ENCODE measurements at places on chromosomes 5 and 9. TPM values are rescaled to one million over a fixed set of nuclear protein-coding genes. Genes with fewer than 3 reads are reported as not detected.

- no peaks in the 10 kb centered on the region for H3K27me3 ChIP-seq
- no peaks in the 10 kb centered on the region for H3K4me1 ChIP-seq
- no peak overlapping the region for H3K4me3 ChIP-seq
- H3K27ac ChIP-seq, result no peak overlapping the region
- H3K36me3 ChIP-seq, result no peaks in the 10 kb centered on the region
Observed at GRCh38 chr5:168125445-168126199, 165.8 kb upstream of the WWC1 start.

GRCh38 chr5:157449011-157449723, 10.8 kb upstream of the NIPAL4 start:
- no peak for DNase-seq
- H3K4me1 ChIP-seq, result peaks cover 11% of the 10 kb centered on the region
- H3K4me3 ChIP-seq, result no peak overlapping the region
- H3K36me3 ChIP-seq, result no peaks in the 10 kb centered on the region

GRCh38 chr5:116465411-116465810, 109.2 kb downstream of the SEMA6A start:
- no peaks in the 10 kb centered on the region for H3K4me1 ChIP-seq
- no peaks in the 10 kb centered on the region for H3K27me3 ChIP-seq
- DNase-seq, result no peak

Gene SYNPO
- 0.09 TPM for total RNA-seq

Gene LCN9
- not detected for total RNA-seq

Gene ENC1
- 69.9 TPM for total RNA-seq

DNA sequence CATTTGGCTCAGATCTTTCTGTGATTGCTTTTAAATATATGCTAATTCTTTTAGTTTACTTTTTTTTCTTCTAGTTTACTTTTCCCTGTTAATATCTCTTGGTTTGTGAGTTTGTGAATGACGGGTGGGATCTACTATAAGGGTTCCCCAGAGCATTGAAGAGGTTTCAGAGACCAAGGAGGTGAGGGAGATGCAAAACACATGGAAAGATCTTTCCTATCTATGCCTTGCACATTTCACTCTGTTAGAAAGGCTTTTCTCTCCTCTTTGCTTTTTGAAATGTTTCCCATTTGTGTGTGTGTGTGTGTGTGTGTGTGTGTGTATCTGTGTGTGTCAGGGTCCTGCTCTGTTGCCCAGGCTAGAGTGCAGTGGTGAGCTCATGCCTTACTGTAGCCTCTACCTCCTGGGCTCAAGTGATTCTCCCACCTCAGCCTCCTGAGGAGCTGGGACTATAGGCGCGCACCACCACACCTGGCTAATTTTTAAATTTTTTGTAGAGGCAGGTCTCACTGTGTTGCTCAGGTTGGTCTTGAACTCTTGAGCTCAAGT, 50.7 kb downstream of the CNTLN start:
- no peaks in the 10 kb centered on the region for H3K4me1 ChIP-seq
- no peak overlapping the region for H3K27ac ChIP-seq
- no peaks in the 10 kb centered on the region for H3K27me3 ChIP-seq
- H3K36me3 ChIP-seq, result no peaks in the 10 kb centered on the region
- no peak overlapping the region for H3K4me3 ChIP-seq
- DNase-seq, result no peak
